HFFc6 (cell line): ENCODE measurements at places on chromosomes 13 and 19. TPM values are rescaled to one million over a fixed set of nuclear protein-coding genes. Genes with fewer than 3 reads are reported as not detected.

The POSTN gene
- 21.1 to 220 TPM (median 186 TPM) in 3 replicates for total RNA-seq

The LCP1 gene
- 0.05 TPM in 1 of 3 replicates, not detected in the others for total RNA-seq

The CYP4F3 gene
- not detected in 3 replicates for total RNA-seq

The SBK2 gene
- total RNA-seq: not detected in 3 replicates

The CCDC106 gene
- 12.9 to 16.8 TPM (median 15.4 TPM) in 3 replicates for total RNA-seq

The IRGC gene
- total RNA-seq: not detected in 3 replicates

The CEACAM7 gene
- 0.55 TPM in 1 of 2 replicates, not detected in the other for total RNA-seq

The LILRA5 gene
- not detected in 3 replicates for total RNA-seq

The NCCRP1 gene
- not detected in 3 replicates for total RNA-seq

The ZNF556 gene
- not detected in 3 replicates for total RNA-seq

The NPHS1 gene
- not detected in 3 replicates for total RNA-seq

The SKA3 gene
- total RNA-seq: 10.4 and 21.5 TPM in 2 replicates

The MCOLN1 gene
- total RNA-seq: 22.2 to 34.3 TPM (median 30.2 TPM) in 3 replicates

The MBD3L4 gene
- not detected in 3 replicates for total RNA-seq

The UBE2M gene
- 104 to 108 TPM (median 105 TPM) in 3 replicates for total RNA-seq

The WTIP gene
- 31.1 to 35.1 TPM (median 32.6 TPM) in 3 replicates for total RNA-seq

The PGLYRP2 gene
- not detected in 3 replicates for total RNA-seq

The SIX5 gene
- total RNA-seq: 14.4 to 15.9 TPM (median 14.8 TPM) in 3 replicates

- peak; percentile 96 for DNase-seq
Measured at GRCh38 chr19:47243776-47244547, 12.4 kb upstream of the CCDC9 start.

- DNase-seq: peak; percentile 39
Measured at GRCh38 chr13:70568571-70568970, 460.3 kb upstream of the KLHL1 start.

GRCh38 chr19:4052993-4053422 lies 13.7 kb downstream of the ZBTB7A start:
- peak; percentile 32 for DNase-seq

DNA sequence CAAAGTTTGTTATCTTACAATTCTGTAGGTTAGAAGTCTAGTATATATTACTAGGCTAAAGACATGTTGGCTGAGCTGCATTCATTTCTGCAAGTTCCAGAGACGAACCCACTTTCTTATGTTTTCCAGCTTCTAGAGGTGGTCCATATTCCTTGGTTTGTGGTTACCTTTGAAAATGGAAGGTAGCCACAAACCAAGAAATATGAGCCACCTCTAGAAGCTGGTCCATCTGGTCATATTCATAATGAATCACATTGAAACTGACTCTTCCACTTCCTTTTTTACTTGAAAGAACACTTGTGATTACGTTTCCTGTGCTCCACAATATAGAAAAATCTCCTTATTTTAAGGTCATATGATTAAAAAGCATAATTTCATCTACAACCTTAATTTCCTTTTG lies 943.0 kb upstream of the PCDH9 start:
- no peak for DNase-seq

DNA sequence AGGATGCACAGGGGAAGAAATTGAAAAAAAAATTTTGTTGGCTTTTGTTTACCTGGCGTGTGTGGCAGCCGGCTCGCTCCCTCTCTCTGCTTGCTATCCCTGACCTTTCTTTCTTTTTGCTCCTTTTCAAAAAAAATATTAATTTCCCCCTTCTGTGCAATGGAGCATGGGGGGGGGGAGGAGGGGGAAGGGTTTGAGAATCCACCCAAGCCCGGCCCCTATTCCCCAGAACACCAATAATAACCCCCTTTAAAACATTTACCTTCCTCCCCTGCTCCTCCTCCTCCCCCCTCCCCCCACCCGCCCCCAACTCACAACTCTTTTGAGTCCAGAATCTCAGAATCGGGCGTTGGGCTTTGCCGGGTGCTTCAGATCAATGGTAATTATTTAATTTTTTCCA lies 28.4 kb downstream of the NFIX start:
- DNase-seq: no peak

DNA sequence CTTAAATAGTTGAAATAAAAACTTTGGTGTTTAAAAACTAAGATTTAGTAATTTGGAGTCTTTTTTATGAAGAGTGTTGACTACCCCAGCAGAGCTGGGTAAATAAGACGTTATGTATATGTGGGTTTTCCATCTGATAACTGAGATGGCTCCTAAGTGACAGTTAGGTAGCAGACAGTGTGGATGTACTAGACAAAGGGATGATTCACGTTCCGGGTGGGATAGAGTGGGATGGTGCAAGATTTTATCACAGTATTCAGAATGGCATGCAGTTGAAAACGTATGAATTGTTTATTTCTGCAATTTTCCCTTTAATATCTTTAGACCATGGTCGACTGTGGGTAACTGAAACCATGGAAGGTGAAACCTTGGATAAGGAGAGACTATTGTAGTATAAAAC lies 50.4 kb downstream of the NAA16 start:
- DNase-seq: peak; percentile 5

GRCh38 chr13:99067159-99067985 lies 89.5 kb upstream of the DOCK9 start:
- peak; percentile 87 for DNase-seq

DNA sequence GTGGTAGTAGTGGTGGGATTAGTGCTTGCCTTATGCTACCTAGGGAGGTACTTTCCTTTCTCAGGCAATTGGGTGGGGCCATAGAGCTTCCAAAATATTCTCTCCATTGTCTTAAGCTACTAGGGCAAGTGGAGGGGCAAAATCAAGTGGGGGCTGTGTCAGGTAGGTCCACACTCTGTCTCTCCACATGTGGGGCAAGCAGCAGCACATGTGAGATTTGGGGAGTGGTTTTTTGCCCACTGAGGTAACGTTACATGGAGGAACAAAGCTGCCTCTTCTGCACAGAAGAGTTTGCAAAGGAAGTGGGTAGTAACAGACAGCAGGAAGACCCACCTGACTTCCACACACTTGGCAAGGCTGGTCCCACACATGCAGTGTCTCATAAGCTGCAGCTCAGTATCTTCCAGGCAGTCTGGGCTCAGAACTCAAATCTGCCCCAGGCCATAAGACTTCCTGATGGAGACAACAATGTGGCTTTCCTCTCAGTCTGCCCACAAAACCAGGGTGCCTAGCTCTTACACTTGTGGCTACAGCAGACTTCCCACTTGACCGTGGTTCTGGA lies 1581.5 kb upstream of the PCDH20 start:
- no peak for DNase-seq

DNA sequence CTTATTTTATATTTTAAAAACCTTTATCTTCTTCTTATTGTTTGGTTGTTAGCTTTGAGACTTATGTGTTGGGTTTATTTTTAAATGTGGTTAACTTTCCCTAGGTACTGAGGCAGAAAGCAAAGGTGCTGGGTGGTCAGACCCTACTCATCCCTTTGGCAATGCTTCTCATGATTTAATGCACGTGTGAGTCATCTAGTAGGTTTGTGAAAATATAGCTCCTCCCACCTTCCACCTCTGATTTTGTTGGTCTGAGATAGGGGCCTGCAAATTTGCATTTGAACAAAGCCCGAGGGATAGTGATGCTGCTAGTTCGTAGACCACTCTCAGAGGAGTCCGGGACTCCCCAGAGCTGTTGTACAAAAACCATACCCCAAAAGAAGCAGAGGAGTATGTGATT lies 771.3 kb upstream of the ARGLU1 start:
- no peak for DNase-seq

- no peak for DNase-seq
Measured at GRCh38 chr13:28140433-28141125, 2.2 kb downstream of the PAN3 start.

DNA sequence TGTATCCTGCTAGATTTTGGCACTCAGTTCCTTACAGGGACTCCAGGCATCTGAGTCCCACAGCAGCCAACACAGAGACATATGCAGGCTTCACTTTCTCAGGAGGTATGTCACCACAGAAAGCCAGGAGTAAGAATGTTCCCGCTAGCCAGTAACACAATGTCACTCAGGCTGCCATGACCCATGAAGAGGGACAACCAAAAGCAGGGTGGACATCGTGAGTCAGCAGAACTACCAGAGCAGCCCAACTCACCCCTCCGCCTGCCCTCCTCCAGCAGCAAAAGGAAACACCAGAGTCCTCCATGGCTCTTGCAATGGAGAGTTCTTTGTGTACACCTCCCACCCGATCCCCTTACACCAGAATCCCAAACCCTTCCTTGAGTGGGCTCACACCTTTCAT lies 95.4 kb downstream of the CRYL1 start:
- no peak for DNase-seq

GRCh38 chr13:25857830-25858229 lies 194.0 kb downstream of the SHISA2 start:
- no peak for DNase-seq

GRCh38 chr19:55247621-55248099 lies 11.2 kb downstream of the PPP6R1 start:
- DNase-seq: peak; percentile 55

DNA sequence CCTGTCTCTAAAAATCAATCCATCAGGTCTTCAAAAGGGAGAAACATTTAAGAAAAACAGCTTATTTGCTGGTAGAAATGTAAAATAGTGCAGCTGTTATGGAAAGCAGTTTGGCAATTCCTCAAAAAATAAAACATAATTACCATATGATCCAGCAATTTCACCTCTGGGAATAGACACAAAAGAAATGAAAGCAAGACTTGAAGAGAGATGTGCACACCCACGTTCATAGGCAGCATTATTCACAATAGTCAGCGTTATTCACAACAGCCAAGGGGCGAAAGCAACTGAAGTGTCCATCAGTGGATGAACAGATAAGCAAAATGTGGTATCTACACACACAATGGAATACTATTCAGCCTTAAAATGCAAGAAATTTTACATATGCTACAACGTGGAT lies 45.1 kb upstream of the DOCK9 start:
- DNase-seq: no peak

GRCh38 chr19:16435999-16436650 lies 35.6 kb downstream of the EPS15L1 start:
- no peak for DNase-seq

GRCh38 chr13:91145571-91146205 lies 201.8 kb upstream of the MIR17HG start:
- DNase-seq: no peak

DNA sequence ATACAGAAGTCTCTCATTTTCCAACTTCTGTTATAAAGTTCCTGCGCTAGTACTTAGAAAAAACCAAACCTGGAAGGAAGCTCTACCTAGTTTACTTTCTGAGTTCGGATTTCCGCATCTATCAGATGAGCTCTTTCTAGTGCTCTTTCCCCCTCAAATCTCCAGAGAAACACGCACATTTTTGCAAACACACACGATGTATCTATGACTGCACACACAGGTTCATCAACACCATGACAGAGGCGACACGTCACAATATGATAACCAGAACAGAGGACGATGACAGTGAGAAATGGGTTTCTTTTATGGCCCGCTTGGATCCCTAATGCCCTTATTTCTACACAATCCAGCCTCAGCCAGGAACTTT lies 629 bp upstream of the LRRC63 start:
- no peak for DNase-seq

GRCh38 chr19:45526143-45526542 lies 18.9 kb downstream of the VASP start:
- DNase-seq: peak; percentile 25

GRCh38 chr19:55145232-55145631 lies 3.8 kb downstream of the TNNT1 start:
- no peak for DNase-seq

- no peak for DNase-seq
Measured at GRCh38 chr19:5914946-5915781, 1.1 kb downstream of the CAPS start.

- DNase-seq: no peak
Measured at GRCh38 chr13:109249780-109250528, 536.4 kb downstream of the IRS2 start.

GRCh38 chr19:30225676-30226463 lies 146.3 kb upstream of the ZNF536 start:
- DNase-seq: no peak

- DNase-seq: peak; percentile 81
Measured at GRCh38 chr19:12952488-12953137, 4.4 kb downstream of the GADD45GIP1 start.

DNA sequence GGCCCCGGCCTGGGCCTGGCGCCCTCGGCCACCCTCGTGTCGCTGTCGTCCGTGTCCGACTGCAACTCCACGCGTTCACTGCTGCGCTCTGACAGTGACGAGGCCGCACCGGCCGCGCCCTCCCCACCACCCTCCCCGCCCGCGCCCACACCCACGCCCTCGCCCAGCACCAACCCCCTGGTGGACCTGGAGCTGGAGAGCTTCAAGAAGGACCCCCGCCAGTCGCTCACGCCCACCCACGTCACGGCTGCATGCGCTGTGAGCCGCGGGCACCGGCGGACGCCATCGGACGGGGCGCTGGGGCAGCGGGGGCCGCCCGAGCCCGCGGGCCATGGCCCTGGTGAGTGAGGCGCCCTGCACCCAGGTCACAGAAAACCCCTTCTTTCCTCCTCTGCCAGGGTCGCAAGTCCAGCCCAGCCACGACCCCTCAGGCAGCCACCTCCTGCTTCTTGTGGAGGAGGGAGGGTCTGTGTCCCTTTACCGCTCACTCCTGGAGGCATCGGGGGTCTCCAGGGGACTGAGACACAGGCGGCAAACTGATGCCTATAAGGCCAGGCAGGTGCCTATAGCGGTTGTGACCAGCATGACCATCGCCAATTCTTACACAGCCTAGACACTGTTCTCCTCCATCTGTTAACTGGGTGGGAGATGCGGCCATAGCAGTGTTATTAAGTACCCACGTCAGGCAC lies 4.2 kb downstream of the TTC9B start:
- DNase-seq: no peak

- peak; percentile 51 for DNase-seq
Measured at GRCh38 chr19:51020988-51021651, 1.6 kb upstream of the KLK10 start.

DNA sequence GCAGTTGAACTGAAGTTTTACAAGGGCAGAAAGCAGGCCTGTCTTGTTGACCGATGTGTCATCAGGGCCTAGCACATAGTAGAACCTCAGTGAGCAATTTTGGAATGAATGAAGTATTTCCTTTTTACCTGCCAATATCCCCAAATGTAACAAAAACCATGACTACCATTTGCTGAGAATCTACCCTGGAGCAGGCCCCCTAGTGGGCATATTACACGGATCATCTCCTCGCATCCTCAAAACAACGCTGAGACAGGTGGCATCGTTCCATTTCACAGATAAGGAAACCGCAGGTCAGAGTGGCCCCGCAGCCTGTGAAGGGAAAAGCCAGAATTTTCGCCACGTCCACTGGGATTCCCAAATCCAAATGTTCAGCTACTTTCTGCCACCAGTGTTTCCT lies 77.9 kb downstream of the CACNA1A start:
- DNase-seq: peak; percentile 1

- DNase-seq: no peak
Measured at GRCh38 chr13:45194081-45194939, 6.5 kb downstream of the KCTD4 start.

DNA sequence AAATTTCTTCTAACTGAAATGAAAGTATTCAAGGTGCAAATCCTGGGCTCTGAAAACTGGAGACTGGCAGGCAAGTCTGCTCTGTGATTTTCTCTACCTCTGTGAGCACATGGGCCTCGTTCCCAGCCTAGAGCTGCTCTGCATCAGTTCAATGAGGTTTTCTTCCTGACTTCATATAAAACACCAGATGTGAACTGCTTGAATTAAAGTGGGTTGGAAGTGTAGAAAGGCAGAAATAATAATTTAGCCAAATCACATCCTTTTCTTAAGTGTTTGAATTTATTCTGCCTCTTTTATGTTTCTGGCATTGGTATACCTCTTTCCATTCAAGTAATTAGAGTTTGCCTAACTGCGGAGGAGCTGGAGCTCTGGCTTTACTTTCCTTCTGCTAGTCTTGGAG lies 540.8 kb downstream of the OLFM4 start:
- DNase-seq: no peak

GRCh38 chr13:81171065-81171647 lies 830.2 kb upstream of the SPRY2 start:
- DNase-seq: peak; percentile 1

- DNase-seq: no peak
Measured at GRCh38 chr13:58480061-58480460, 848.5 kb downstream of the PCDH17 start.
